ENCODE measurements at places on chromosomes 5 and 9.

DNA sequence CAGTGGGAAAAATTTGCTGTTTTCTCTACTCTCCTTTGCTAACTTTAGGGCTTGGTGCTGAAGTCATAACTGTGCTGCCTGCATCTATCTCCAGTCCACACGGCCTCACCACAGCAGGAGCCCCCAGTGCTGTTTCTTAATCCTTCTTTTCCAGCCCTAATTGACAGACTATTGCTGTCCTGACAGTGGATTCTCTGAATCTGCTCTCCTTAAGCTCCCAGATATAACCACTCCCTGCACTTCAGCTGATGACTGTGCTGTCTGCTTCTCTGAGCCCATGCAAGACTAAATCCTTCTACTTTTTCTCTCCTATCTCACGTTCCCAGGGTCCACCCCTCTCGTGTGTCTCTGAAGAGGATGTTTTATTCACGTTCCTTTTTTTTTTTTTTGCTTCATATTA, 19.7 kb upstream of the GRIA1 start:
- H3K4me3 ChIP-seq: no peak overlapping the region
- H3K27me3 ChIP-seq: no peaks in the 10 kb centered on the region
- H3K36me3 ChIP-seq: no peaks in the 10 kb centered on the region
- H3K27ac ChIP-seq: no peak overlapping the region

DNA sequence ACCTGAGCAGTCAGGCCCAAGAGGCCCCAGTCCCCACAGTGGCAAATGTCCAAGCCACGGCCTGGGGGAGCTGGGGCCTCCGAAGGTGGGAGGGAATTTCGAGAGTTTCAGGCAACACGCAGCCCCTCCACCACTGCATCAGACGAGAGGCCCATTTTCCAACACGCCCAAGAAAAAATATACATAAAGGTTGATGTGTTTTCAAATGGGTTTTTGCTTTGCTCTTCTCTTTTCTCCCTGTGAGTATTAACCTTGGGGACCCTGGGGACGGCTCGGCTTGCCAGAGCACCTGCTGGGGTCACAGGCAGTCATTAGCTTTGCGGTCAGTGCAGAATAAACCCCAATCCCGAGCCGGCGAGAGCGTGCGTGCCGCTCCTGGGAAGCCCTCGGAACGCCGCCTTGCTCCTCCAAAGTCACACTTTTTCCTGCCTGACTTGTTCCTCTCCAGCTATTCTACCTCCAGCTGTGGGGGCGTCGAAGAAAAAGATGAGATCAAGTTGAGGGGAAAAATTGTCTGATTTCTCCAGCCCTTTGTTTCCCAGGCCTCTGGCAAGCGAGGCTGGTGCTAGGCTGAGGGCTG, 31.5 kb downstream of the ASS1 start:
- no peak for DNase-seq
- H3K4me3 ChIP-seq: no peak overlapping the region
- no peak overlapping the region for H3K27ac ChIP-seq
- H3K27me3 ChIP-seq: no peaks in the 10 kb centered on the region
- H3K36me3 ChIP-seq: peaks cover 2% of the 10 kb centered on the region

DNA sequence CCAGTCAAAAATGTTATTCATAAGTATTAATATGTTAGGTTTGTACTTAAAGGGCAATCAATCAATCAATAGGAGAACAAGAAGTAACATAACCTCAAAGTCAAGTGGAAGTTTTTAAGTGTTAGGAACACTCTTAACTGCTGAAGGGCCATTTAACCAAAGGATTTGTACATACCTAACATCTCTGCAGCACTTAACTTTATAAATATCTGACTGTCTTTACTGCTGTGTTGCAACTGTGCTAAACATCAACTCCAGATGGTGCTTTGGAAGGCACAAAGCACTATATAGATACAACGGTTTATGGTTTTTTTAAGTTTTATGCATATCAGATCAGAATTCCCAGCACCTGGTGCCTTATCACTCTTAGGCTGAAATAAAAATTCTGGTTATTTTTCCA, 604.9 kb upstream of the PTGER4 start:
- no peak overlapping the region for H3K4me3 ChIP-seq
- no peak overlapping the region for H3K27ac ChIP-seq
- DNase-seq: no peak
- H3K4me1 ChIP-seq: no peaks in the 10 kb centered on the region

DNA sequence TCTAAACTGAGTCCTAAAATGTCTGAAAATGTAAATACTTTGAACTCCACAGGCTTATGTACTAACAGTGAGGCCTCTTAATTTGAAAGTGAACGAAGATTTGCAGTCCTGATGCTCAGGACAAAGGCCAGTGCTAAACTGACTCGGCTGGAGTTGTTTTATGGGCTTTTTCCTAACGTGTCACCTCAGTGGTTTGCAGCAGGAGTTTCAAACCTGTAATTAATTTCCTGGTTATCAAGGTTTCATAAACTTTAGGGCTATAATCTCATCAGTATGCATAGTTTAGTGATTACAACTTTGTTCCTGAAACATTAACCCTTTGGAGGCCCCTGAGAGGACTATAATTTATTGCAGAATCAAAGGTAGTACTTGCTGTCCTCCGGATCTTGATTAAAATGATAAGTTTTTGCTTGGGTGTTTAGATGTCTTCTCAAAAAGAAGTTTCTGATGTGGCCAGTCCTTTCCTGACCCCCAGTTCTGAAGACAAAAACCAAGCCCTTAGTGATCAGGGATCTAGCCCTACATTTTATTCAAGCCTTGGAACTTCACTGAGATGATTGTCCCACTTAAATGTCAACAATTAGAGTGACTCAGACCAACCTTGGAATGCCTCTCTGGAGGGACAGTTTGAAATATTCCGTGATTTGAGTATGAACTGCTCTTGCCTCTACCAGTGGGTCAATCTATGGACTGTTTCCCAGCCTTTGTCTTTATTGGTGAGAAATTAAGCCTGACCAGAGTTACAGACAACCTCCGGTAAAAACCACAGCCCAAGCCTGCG, 11.1 kb upstream of the S100Z start:
- H3K4me3 ChIP-seq: no peak overlapping the region
- no peak for DNase-seq
- no peaks in the 10 kb centered on the region for H3K27me3 ChIP-seq
- no peaks in the 10 kb centered on the region for H3K4me1 ChIP-seq

GRCh38 chr5:158541536-158542297, 558.0 kb downstream of the EBF1 start:
- no peak overlapping the region for H3K4me3 ChIP-seq
- H3K4me1 ChIP-seq: no peaks in the 10 kb centered on the region
- H3K27me3 ChIP-seq: no peaks in the 10 kb centered on the region
- no peak for DNase-seq

DNA sequence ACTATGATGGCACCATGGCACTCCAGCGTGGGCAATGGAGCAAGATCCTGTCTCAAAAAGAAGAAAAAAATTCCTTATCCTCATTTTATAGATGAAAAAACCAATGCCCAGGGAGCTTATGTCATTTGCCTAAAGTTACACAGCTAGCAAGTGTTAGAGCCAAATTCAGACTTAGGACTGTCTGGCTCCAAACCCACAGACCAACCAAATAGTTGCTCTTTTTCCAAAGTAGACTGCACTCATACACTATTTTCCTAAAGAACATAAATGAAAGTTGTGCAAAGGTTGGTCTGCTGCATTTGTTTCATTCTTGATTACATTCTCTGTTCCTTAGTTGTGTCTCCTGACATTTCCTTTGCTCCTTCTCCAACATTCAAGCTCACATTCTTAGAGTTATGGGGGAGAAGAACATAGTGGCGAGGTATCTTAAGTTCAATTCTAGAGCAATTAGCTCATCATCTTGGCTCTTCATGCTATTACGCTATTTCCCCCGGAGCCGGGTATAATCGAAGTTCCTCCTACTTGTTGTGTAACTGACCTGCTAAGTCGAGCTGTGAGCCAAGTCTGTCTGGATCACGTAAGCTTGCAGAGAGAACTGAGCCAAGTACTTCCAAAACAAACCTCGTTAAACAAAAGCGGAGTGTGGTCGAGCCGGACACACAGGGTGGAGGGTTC, 138.3 kb downstream of the RFK start:
- no peaks in the 10 kb centered on the region for H3K27me3 ChIP-seq
- H3K4me1 ChIP-seq: peaks cover 2% of the 10 kb centered on the region
- no peak overlapping the region for H3K27ac ChIP-seq
- H3K4me3 ChIP-seq: no peak overlapping the region

- DNase-seq: no peak
- peaks cover 27% of the 10 kb centered on the region for H3K36me3 ChIP-seq
- no peak overlapping the region for H3K4me3 ChIP-seq
- no peak overlapping the region for H3K27ac ChIP-seq
- no peaks in the 10 kb centered on the region for H3K27me3 ChIP-seq
Observed at GRCh38 chr5:150044329-150044681, 42.0 kb downstream of the CSF1R start.

- no peak overlapping the region for H3K4me3 ChIP-seq
- no peak overlapping the region for H3K27ac ChIP-seq
- H3K27me3 ChIP-seq: no peaks in the 10 kb centered on the region
- H3K4me1 ChIP-seq: no peaks in the 10 kb centered on the region
- H3K36me3 ChIP-seq: no peaks in the 10 kb centered on the region
Observed at GRCh38 chr9:101427358-101427757, 8.2 kb downstream of the ALDOB start.

DNA sequence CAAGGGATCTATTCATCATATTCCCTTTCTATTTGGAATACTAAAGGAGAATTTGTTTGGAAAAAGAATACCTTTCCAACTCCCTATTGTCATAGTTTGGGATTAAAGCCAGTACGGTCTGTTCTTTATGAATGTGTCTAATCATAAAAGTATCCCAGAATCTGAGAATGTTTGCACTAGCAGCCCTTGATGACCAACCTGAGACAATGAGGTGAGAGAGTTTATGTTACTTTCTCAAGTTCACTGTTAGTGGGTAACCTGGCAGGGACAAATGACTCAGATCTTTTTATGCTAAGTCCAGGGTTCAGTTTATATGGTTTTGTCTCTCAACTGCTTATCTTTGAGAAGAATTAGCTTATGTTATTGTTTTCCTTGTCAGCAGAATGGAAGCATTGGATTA, 25.3 kb upstream of the TLR4 start:
- H3K4me1 ChIP-seq: no peaks in the 10 kb centered on the region
- H3K4me3 ChIP-seq: no peak overlapping the region
- no peak for DNase-seq

DNA sequence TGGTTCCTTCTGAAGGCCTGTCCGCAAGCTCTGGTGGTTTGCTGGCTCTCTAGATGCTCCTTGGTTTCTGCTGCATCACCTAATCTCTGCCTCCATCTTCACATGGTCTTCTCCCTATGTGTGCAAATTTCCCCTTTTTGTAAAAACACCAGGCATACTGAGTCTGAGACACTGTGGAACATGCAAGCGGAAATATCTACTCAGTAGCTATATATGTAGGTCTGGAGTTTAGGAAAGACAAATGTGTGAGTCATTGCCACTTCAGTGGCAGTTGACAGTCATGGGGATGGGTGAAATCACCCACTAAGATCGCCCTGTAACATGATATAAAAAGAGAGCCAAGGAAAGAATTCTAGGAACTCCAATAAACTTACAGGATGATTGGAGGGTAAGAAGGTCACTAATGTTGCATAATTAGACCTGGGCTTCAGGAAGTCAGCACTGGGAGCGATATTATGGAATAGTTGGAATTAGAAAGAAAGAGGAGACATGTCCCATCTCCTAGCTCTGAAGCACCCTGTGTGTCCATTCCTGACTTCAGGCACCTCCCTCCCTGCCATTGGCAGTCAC, 22.7 kb upstream of the UBLCP1 start:
- H3K4me3 ChIP-seq: no peak overlapping the region
- H3K4me1 ChIP-seq: no peaks in the 10 kb centered on the region
- no peaks in the 10 kb centered on the region for H3K36me3 ChIP-seq

- no peaks in the 10 kb centered on the region for H3K27me3 ChIP-seq
- no peak overlapping the region for H3K27ac ChIP-seq
- no peak for DNase-seq
- no peaks in the 10 kb centered on the region for H3K36me3 ChIP-seq
- peaks cover 2% of the 10 kb centered on the region for H3K4me1 ChIP-seq
- H3K4me3 ChIP-seq: no peak overlapping the region
Observed at GRCh38 chr9:78865737-78866136, 568.8 kb downstream of the PSAT1 start.

DNA sequence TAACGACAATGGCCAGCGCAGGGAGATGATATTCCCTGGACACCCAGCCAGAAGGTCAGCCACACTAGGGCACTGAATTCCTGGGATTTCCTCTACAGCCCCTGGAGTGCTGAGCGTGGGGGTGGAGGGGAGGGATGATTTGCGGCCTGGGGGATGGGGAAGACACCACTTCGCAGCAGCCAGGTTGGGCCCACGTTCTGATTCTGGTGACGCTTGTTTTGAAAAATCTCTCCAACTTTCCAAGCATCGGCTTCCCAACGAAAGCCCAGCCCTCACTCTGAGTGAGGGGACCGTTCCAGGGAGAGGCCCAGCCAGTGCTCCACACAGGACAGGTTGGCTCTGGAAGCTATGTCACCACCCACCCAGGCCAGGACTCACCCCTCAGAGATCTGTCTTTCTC, 5.4 kb downstream of the GFPT2 start:
- DNase-seq: no peak
- H3K27ac ChIP-seq: no peak overlapping the region
- no peak overlapping the region for H3K4me3 ChIP-seq
- H3K4me1 ChIP-seq: peaks cover 37% of the 10 kb centered on the region

DNA sequence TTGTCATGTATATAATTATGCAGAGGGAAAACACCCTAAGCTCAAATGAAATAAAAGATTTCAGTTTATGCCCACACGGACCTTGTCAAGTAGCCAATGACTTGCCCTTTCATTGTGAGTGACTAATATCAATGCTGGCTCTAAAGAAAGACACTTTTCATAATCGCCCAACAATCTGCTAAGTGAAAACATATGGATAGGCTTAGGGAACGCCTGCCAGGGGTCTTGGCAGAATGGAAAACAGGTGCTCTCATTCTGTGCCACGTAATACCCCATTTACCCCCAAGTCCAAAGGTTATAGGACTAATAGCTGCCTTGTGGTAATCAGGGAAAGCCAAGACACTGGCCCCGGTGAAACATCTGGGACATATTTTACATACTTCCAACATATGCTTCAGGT, 157.7 kb downstream of the SLF1 start:
- no peaks in the 10 kb centered on the region for H3K4me1 ChIP-seq
- no peak for DNase-seq
- H3K27ac ChIP-seq: no peak overlapping the region
- no peaks in the 10 kb centered on the region for H3K27me3 ChIP-seq
- H3K4me3 ChIP-seq: no peak overlapping the region

DNA sequence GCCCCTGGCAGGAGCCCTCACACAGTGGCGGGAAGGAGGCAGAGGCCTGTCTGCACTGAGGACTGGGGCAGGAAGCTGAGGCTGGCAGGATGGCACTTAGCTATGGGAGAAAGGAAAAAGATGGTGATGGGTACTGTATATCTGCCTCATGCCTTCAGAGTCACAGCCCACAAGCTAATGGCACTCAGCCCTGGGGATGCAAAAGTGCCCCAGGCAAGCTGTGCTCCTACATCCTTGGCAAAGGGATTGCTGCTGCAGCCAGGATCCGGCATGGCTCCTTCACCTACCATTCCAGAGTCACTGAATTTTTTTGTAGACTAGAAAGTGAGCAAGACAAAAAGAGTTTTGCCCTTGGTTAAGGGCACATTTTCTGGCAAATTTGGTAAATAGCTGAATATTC, 8.7 kb downstream of the ACSL6 start:
- no peaks in the 10 kb centered on the region for H3K27me3 ChIP-seq
- H3K36me3 ChIP-seq: no peaks in the 10 kb centered on the region
- H3K27ac ChIP-seq: no peak overlapping the region
- H3K4me1 ChIP-seq: peaks cover 9% of the 10 kb centered on the region
- no peak overlapping the region for H3K4me3 ChIP-seq
- DNase-seq: no peak
